A549 treated with RU486 at 1 μM for 4 hours (cell line): ENCODE measurements at places on chromosomes 5 and 9. TPM values are rescaled to one million over a fixed set of nuclear protein-coding genes. Genes with fewer than 3 reads are reported as not detected.

Gene ESM1
- not detected in 5 replicates for total RNA-seq

Gene RNF20
- 20.4 to 24.3 TPM (median 22.8 TPM) in 5 replicates for total RNA-seq

Gene SH3TC2
- total RNA-seq: 0.24 to 0.64 TPM (median 0.56 TPM) in 5 replicates

Gene ORM2
- total RNA-seq: not detected in 5 replicates

Gene TOR1B
- 20.0 to 25.3 TPM (median 24.0 TPM) in 5 replicates for total RNA-seq

Gene CEL
- total RNA-seq: 0.31 to 0.74 TPM (median 0.66 TPM) in 5 replicates

Gene OR1J2
- total RNA-seq: not detected in 5 replicates

Gene EPB41L4B
- total RNA-seq: 7.4 to 11.4 TPM (median 10.8 TPM) in 5 replicates

Gene TOR2A
- total RNA-seq: 8.7 to 13.9 TPM (median 11.9 TPM) in 5 replicates

Gene SLC22A4
- 3.9 to 5.1 TPM (median 4.8 TPM) in 5 replicates for total RNA-seq

Gene NOXA1
- total RNA-seq: 1.1 to 2.4 TPM (median 1.7 TPM) in 5 replicates

Gene ANKRD31
- total RNA-seq: 0.05 to 0.07 TPM (median 0.06 TPM) in 4 of 5 replicates, not detected in the other

Gene SLC23A1
- total RNA-seq: 0.87 to 1.6 TPM (median 1.3 TPM) in 5 replicates

Gene NUP155
- total RNA-seq: 13.5 to 20.9 TPM (median 17.3 TPM) in 5 replicates

Gene KCNN2
- 0.10 to 0.24 TPM (median 0.17 TPM) in 4 of 5 replicates, not detected in the other for total RNA-seq

Gene GMCL2
- total RNA-seq: not detected in 5 replicates

Gene ZDHHC11B
- total RNA-seq: 1.1 to 1.7 TPM (median 1.3 TPM) in 5 replicates

Gene PCDHGB2
- 0.08 TPM in 2 of 5 replicates, not detected in the others for total RNA-seq

Gene LCN1
- not detected in 5 replicates for total RNA-seq

Gene CREB3
- total RNA-seq: 55.7 to 63.8 TPM (median 58.4 TPM) in 5 replicates

Gene SMIM33
- total RNA-seq: not detected in 5 replicates

Gene RGMB
- 6.2 to 9.3 TPM (median 8.8 TPM) in 5 replicates for total RNA-seq

Gene FBP2
- total RNA-seq: 0.07 TPM in 1 of 5 replicates, not detected in the others

Gene SLC34A3
- total RNA-seq: 0.07 to 0.08 TPM (median 0.07 TPM) in 3 of 5 replicates, not detected in the others

Gene ZDHHC11
- 10.0 to 18.7 TPM (median 16.9 TPM) in 5 replicates for total RNA-seq

Gene ADGRV1
- total RNA-seq: 0.42 to 1.1 TPM (median 0.82 TPM) in 5 replicates

Gene IFNA2
- total RNA-seq: not detected in 5 replicates

Gene NINJ1
- total RNA-seq: 65.1 to 101 TPM (median 83.7 TPM) in 5 replicates
